AG10803 (cell line): ENCODE measurements at places on chromosomes 2 and 18.

DNA sequence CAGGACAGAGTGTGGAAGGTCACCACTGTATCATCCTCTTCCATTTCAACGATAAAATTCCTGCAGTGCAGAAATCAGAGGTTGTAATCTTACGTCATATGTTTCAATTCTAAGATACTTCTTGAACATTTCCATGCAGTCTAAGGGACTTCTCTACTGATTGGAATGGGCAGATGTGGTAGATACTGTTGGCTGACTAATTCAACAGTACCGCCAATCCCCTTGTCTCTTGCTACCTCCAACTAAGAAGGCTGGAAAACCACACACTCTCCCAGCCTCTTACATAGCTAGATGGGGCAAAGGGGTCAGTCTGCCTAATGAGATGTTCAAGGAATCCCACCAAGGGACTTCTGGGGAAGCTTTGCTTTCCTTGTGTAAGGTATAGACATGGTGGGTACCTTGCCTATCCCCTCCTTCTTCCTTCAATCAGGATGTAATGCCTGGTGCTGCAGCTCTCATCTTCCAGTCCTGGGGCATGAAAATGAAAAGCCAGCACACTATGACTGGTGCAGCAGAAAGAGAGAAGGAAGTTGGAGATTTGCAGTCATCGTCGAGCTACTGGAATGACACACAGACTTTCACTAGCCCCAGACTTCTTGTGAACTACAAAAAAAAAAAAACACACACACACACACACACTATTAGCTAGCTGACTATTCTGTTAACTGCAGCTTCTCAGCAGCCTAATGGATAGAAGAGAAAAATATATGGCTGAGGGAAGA, 84.1 kb downstream of the ALPK2 start:
- no peak for DNase-seq

DNA sequence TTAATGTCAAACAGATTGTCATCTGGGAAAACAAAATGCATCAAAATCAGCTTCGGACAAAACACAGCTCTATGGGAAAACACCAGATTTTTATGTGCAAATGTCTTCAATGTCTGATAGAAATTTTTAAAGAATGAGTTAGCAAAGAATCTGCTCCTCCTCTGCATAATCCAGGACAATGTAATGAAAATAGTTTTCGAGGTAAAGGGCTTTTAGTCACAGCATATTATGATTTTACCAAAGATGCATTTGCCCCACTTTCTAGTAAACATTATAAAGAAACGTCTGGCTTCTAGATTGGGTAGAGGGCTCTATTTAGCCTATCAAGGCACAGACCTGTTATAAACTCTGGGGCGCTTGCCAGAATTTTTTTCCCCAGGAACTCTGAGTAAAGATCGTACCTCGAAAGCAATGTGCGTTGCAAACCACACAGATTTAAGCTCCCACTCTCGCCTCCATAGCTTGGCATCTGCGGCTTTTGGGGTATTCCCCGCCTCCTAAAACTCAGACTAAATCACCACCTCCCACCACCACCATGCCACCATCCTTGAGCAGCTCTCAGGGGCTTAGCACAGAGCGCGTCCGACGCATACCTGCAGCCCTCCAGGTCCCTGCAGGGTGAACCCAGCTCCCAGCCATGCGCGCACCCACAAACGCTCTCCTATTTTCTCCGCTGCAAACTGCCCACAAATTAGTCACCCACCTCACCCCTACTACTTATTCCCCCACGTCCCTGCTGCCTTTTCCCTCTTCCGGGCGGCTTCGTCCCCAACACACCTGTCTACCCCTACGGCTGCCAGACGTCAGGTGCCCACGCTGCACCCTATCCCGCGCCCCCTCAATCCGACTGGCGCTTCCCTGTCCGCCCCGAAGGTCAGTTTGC, 829 bp downstream of the ACVR1C start:
- no peak for DNase-seq

DNA sequence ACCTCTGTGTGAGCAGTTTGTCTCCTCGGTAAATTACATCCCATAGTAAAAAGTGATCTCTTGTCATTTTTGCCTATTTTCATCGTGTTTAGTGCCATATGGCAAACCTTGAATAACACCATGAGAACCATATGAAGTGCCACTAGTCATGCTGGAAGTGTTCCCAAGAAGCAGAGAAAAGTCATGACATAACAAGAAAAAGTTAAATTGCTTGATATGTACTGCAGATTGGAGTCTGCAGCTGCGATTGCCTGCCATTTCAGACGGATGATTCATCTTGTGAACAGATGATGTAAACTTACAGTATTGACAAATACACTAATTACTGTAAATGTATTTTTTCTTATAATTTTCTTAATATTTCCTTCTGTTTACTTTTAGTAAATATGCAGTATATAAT, 846.7 kb downstream of the BCL11A start:
- DNase-seq: no peak

- peak; percentile 13 for DNase-seq
These were observed 33.5 kb downstream of the LOXHD1 start for GRCh38 chr18:46623541-46623940.

DNA sequence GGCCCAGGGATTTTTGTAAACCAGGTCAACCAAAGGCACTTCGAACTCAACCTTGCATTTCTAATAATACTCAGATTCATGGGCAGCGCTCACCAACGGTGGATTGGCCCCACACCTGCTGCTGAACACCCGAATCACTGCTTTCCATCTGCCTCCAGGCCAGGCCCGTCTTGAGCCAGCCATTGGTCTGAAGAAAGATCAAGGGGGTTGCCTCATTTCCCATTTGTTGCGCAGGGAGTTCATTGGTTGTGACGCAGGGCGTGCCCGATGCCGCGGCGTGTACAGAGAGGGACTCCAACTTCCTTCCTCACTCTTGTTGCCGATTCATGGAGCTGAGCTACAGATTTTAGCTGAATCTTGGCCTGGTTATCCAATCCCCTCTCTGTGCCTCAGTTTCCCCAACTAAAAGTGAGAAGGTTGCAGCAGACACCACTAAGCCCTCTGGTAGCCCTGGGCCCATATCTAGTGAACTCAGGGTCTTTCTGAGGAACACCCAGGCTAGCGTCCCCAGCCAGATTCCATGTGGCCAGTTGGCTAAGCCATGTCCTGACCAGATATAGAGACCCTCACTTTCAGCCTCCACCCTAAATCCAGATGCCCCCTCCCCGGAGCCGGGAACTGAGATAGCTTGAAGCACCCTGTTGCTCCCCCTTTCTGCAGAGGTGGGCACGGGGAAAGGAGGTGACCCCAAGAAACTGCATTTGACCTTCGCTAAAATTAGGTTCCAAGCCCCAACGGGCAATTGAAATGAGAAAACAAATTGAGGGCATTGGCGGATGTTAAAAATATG, 60.9 kb upstream of the HPCAL1 start:
- DNase-seq: no peak

- DNase-seq: no peak
These were observed 166.8 kb downstream of the NRP2 start for GRCh38 chr2:205849136-205849535.

GRCh38 chr2:142290931-142291330, 160.1 kb upstream of the LRP1B start:
- DNase-seq: no peak
